Activated naive CD8-positive, alpha-beta T cell treated with anti-CD3 and anti-CD28 coated beads for 36 hours (primary cell): ENCODE measurements at places on chromosomes 13 and 19.

DNA sequence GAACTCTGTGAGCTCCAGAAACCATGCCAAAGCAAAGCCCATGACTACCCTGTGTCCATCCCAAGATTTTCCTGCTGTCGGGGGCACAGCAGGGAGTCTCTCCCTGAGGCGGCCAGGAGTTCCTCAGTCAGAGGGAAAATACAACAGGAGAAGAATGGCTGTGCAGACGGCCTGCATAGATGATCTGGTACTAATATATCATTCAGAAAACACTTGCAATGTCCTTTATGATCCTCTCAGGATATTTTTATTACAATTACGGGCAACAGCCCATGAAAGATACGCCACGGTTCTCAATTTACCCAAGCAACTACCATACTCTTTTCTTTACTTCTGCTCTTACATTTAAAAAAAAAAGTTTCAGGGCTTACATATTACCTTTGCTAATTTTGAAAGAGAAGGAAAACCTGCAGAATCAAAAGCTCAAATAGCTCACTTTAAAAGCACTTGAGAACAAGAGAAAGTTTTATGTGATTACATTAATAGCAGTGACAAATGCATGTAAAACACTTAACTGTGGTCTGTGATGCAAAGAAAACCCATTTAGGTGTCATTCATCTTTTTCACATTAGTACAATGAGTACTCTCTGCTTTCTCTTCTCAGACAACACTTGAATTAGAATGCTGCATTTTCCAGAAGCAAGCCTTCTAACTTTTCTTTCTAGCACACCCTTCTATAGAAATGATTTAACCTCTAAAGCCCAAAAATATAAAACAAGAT is 460.8 kb downstream of the KLF5 start:
- DNase-seq = no peak

DNA sequence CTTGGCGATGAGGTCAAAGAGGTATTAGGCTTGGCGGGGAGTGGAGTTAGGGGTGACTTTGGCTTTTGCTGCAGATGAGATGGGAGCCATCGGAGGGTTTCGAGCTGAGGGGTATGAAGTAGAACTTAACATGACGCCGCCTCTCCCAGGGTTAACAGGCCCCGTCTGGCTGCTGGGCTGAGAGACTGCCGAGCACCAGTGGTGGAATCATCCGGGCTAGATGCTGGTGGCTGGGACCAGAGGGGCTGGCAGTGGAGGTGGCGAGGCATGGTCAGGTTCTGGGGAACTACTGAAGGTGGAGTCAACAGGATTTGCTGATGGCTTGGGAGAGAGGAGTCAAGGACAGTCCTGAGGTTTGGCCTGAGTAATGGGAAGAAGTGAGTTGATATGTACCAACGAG is 4.9 kb downstream of the RFX2 start:
- DNase-seq = no peak

- DNase-seq = no peak
Observed at GRCh38 chr13:63167699-63168337, 1752.2 kb upstream of the PCDH20 start.

GRCh38 chr13:99605420-99606323 is 104.4 kb downstream of the TM9SF2 start:
- DNase-seq = peak; percentile 47

DNA sequence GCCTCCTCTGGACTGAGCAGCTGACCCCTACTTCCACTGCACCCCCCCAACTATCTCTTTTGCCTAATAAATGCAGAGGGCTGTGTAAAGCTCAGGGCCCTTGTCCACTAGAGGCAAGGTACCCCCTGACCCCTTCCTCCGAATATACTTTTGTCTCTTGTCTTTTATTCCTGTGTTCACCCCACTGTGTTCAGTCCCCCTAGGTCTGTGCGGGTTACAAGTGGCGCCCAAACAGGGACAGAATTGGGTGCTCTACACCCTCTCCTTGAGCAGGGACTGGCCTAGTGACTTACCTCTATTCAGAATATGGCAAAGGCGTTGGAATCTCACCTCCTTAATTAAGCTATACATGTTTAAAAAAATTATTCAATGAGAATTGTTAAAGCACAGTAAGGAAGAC is 15.0 kb downstream of the ZNF350 start:
- peak; percentile 12 for DNase-seq

DNA sequence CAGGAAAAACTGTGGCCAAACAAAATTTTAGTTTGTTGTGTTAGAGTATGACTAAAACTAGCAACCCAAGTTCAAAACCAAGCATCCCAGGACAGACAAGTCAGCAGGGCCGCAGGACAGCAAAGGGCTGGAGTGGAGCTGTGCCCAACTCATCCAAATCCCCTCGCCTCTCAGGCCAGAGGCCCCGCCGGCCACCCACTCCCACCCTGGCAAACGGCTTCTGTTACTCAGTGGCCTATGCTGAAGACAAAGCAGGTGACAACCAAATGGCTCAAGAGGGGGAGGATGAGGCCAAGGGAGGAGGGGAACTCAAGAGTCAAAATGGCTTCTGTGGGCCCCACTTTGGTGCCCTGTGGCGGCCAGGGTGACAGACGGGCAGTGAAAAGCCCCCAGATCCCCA is 69.7 kb downstream of the SLC7A1 start:
- no peak for DNase-seq

- DNase-seq = no peak
Observed at GRCh38 chr13:30529085-30529834, 63.5 kb upstream of the HMGB1 start.

DNA sequence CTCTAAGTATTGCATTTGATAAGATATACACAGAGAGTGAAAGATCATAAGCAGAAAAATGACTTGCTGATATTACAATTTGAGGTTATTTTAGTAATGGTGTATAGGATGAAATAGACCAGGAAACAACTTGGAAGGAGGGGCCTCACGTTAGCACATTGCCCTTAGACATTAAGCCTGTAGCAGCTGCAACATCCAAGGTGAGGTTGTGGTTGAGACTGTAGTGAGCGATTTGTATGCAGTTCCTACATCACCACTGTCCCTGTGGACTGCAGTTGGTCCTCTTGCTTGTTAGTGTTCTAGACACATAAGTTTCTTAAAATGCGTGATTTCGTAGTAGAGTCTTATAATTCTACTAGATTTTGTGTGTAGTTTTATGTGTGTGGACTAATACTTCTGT is 311.3 kb downstream of the ATP8A2 start:
- no peak for DNase-seq

- DNase-seq = peak; percentile 68
Observed at GRCh38 chr19:13132471-13133180, 14.6 kb downstream of the NACC1 start.

GRCh38 chr13:93045836-93046235 is 180.8 kb upstream of the GPC6 start:
- DNase-seq = no peak

GRCh38 chr13:38582133-38582532 is 104.7 kb upstream of the FREM2 start:
- no peak for DNase-seq

DNA sequence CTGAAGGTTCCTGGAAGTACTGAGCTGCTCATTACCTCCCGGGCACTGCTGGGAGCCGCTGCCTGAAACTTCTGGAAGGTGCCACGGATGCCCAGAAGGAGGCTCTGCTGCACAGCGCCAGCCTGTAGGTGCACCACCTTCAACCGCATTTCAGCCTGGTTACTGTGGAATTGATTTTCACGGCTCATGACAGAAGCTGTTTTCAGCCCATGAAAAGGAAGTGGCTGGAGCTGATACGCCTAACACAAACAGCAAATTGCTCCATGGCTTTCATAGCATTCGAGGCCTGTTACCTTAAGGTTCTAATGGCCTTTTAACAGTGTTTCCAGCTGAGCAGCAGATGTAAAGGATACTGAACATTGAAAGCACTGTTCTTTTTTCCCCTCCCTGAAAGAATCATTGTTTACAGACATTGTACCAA is 22.0 kb downstream of the GPC6 start:
- no peak for DNase-seq

DNA sequence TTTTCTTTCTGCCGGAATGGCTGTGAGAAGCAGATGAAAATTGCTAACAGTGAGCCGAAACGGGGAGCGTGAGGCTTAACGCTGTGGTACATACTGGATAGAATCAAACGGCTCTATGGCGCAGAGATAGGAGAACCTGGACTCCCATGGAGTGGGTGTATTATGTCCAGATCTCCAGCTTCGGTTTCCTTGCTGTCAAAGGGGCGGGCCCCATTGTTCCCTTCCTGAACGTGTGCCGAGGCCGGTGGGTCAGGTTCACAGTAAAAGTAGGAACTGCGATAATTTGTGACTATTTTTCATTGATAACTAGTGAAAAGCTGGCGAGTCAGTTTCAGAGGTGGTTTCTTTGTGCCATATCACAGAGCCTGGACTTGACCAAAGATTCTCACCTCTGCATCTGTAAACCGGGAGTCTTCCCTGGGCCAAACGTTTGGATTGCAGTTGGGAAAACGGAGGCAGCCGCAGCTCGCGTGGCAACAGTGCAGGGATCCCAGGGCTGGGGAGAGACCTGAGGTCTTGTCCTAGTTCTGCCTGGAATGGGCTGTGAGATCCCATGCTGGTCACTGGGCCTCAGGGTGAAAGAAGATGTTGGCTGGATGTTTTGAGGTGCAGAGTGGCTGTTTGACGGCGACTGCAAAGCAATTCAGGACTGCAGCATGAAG is 752 bp downstream of the RPL18A start:
- DNase-seq = no peak

DNA sequence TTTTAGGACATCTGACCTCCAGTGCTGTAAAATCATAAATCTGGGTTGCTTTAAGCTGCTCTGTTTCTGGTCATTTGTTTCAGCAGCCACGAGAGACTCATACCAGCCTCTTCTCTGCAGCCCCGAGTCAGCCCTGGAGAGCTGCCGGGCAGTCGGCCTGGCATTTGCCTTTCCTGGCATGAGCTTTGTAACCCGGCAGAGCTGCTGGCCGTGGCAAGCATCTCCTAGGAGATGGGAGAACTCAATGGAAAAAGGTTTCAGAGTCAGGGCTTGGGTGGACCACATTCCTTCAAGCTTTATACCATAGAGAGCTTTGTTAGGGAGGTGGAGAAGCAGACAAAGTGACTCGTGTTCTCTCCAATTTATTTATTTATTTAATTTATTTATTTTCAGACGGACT is 21.6 kb upstream of the CCL25 start:
- DNase-seq = no peak

- DNase-seq = peak; percentile 3
Observed at GRCh38 chr13:78875792-78876580, 217.0 kb upstream of the OBI1 start.

DNA sequence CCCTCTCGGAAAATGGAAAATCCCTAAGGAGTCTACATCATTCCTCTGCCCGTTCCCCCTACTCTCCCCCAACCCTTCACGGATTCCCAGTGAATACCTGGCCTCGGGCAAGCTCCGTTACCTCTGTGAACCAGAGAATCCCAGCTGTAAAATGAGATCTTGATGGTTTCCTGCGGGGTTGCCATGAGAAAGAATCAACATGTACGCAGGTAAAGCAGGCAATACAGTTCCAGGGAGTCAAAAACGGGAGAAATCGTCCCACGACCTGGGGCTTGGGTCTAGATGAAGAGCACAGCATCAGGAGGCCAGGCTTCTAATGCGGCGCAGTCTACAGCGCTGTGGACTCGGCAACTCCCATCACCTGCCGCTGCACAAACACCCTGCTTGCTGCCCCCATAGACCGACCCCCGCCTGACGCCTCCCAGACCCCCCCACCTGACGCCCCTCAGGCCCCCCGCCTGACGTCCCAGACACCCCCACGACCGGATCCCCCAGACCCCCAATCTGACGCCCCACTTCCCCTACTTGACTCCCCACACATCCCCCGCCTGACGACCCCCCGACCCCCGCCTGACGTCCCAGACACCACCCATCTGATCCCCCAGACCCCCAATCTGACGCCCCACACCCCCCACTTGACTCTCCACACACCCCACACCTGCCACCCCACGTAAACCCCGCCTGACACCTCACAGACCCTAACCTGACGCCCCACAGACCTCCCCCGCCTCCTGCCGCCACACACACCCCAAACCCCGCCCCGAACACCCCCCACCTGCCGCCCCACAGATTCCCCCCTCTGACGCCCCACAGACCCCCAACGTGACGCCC is 680 bp downstream of the LIG4 start:
- no peak for DNase-seq

DNA sequence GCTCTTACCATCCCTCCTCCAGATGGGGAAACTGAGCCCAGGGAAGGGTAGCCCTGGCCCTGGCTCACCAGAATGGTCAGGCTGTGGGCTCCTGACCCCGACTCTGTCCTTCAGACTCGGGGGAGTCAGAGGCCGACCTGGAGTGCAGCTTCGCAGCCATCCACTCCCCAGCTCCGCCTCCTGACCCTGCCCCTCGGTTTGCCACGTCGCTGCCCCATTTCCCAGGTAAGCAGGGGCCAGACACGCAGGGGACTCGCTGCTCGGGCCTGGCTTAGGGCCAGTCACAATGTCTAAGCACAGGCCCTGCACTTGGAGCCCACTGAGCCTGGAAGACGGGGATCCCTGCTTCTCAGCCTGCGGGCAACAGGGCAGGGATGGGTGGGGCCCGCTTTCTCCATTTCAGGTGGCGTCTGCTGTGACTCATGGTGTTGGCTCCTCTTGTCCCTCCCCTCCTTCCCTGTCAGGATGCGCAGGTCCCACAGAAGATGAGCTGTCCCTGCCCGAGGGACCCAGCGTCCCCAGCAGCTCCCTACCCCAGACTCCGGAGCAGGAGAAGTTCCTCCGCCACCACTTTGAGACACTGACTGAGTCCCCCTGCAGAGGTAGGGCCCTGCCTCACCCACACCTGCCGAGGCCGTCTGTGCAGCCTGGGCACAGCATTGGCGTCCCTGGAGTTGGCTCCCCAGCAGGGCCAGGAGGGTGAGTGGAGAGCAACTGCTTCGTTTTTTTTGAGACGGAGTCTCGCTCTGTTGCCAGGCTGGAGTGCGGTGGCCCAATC is 9.2 kb upstream of the OVOL3 start:
- DNase-seq = no peak

- DNase-seq = no peak
Observed at GRCh38 chr19:42424345-42424707, 2.9 kb downstream of the LIPE start.

GRCh38 chr13:107842562-107843180 is 372.7 kb downstream of the LIG4 start:
- no peak for DNase-seq

DNA sequence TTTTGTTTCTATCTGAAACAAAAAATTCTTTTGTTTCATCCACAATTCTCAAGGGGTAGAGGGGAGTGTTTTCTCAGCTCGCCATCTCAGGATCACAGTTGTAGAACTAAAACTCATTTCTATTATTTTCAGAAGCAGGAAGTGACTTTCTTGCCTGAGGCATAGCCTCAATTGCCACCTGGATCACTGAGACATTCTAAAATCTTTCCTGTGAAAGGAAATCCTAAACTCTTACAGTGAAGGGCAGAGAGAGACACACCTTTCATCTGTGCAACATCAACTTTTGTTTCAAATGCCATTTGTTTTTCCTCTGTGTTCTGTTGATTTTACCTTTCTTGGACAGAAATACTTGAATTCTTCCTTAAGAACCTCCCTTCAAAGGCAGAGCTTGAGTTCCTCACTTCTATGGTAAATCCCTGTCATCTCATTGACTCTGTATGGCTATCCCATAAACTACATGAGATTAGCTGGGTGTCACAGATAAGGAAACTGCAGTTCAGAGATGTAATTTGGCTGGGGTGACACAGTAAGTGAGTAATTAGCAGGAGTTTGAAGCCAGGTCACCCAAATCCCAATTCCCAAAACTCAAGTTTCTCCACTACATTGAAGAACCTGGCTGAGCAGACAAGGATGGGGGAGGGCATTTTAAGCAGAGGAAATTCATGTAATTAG is 224.4 kb upstream of the HTR2A start:
- no peak for DNase-seq

GRCh38 chr13:60170414-60170813 is 6.7 kb upstream of the DIAPH3 start:
- no peak for DNase-seq
